Activated CD4-positive, alpha-beta T cell treated with anti-CD3 and anti-CD28 coated beads for 1 hour (primary cell): ENCODE measurements at places on chromosomes 6 and 20.

DNA sequence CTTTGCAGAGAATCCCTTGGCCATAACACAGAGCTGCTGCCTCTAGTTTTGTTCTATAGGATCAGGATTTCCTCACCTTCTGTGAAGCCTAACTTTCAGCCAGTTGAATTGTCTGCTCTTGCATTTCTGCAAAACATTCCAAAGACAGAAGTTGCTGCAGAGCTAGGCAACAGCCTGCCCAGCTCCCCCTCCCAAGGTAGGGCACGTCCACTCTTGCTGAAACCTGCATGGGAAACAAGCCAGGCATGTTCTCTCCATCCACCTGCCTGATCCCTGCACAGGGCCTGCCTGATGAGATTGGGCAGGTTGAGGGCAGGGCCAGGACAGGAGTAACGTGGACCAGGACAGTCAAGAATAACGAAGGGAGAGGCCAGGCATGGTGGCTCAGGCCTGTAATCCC is 58.9 kb upstream of the NAA20 start:
- DNase-seq = no peak

GRCh38 chr6:168159506-168159905 is 80.5 kb upstream of the FRMD1 start:
- no peak for DNase-seq

DNA sequence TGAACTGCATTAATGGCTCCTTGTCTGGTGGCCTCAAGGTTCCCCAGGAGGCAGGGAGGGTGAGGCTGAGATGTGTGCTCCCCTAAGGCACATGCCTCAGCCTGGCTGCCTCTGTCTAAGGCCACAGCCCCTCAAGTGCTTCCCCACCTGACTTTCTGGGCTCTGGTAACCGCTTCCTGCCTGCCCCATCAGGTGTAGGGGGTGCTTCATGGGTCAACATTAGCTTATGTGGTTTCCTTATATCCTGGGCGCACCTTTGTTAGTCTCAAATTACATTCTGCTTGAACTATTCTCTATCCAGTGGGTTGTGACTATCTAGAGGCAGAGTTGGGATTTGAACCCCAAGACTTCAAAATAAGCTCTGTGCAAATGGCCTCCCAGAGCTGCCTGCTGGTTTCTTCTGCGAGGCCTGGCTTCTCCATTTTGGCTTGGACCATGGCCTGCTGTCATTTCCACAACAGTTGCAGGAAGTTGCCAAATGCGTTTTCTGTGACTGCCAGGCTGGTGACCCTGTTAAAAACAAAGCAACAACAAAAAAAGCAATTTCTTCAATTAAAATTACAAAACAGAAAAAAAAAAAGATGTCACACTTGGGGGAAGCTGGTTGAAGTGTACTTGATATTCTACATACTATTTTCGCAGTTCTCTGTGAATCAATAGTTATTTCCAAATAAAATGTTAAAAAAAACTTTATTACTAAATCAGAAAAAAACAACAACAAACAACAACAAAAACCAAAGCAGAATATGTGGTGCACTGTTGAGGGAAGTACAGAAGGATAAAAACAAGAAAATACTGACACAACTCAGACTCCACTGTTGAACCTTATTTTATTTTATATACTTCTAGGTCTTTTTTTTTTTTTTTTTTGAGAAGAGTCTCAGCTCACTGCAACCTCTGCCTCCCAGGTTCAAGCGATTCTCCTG is 20.0 kb upstream of the ZNFX1 start:
- no peak for DNase-seq

GRCh38 chr6:90860822-90861601 is 274.1 kb upstream of the MAP3K7 start:
- no peak for DNase-seq

- DNase-seq = no peak
Measured at GRCh38 chr6:30990422-30991086, 7.0 kb downstream of the MUC21 start.

- DNase-seq = no peak
Measured at GRCh38 chr20:38859070-38859690, 53.7 kb downstream of the PPP1R16B start.

DNA sequence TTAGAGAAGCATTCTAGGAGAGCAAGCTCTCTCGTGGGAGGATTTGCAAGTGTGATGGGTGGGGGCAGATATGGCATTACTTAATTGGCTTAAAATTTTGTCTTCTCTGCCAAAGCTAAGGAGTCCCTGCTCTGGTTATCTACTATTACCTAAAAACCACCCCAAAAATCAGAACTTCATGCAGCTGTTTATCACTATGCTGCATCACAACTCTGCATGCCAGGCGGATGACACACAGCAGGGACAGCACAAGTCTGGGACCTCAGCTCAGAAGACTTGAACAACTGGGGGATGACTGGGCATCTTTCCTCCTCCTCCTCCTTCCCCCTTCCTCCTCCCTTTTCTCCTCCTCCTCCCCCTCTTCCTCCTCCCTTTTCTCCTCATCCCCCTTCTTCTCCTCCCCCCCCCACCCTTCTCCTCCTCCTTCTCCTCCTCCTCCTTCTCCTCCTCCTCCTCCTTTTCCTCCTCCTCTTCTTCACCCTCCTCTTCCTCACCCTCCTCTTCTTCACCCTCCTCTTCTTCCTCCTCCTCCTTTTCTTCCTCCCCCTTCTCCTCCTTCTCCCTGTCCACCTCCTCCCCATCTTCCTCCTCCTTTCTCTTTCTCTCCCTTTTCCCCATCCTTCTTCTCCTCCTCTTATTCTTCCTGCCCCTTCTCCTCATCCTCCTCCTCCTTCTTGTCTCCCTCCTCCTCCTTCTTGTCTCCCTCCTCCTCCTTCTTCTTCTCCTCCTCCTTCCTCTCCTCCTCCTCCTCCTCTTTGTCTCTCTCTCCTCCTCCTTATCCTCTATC is 218.6 kb upstream of the PMEPA1 start:
- no peak for DNase-seq
